ENCODE measurements at places on chromosomes 6 and 20.

DNA sequence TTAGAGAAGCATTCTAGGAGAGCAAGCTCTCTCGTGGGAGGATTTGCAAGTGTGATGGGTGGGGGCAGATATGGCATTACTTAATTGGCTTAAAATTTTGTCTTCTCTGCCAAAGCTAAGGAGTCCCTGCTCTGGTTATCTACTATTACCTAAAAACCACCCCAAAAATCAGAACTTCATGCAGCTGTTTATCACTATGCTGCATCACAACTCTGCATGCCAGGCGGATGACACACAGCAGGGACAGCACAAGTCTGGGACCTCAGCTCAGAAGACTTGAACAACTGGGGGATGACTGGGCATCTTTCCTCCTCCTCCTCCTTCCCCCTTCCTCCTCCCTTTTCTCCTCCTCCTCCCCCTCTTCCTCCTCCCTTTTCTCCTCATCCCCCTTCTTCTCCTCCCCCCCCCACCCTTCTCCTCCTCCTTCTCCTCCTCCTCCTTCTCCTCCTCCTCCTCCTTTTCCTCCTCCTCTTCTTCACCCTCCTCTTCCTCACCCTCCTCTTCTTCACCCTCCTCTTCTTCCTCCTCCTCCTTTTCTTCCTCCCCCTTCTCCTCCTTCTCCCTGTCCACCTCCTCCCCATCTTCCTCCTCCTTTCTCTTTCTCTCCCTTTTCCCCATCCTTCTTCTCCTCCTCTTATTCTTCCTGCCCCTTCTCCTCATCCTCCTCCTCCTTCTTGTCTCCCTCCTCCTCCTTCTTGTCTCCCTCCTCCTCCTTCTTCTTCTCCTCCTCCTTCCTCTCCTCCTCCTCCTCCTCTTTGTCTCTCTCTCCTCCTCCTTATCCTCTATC lies 218.6 kb upstream of the PMEPA1 start:
- DNase-seq: no peak

DNA sequence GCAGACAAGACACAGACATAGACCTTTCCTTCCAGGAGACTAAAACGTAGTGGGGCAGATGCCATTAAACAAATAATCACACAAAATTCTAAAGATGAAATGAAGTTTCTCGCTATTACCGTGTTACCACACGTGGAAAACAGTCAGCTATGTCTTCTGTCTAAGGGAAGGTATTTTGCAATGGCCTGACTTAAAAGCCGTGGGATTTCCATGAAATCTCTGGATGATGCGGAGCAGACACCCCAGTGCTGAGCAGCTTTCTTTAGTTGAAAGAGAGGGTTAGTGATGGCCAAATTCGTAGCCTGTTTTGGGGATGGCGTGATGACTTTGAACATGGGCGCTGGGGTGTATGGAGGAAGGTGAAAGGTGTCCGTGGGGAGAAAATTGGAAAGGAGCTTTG lies 281.8 kb downstream of the NRN1 start:
- DNase-seq: no peak

DNA sequence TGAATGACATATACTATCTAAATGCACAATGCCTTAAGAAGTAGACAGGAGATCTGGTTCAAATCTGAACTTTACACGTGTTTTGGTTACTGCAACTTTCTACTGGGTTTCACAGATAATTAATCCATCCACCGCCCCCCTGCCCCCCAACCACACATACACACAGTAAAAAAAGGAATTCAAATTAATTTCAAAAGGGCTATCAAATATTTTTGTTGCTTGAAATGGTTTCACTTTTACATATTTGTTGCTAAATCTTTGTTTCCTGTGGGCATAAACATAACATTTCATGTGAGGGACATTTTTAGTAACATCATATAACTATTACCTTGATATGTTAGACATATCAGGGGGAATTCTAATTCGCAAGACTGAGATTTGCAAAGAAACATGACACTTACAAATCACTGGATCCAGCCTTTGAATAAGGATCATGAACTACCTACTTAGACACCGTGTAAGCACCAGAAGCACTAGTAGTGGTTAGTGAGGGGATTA lies 7.5 kb downstream of the NEDD9 start:
- DNase-seq: no peak

DNA sequence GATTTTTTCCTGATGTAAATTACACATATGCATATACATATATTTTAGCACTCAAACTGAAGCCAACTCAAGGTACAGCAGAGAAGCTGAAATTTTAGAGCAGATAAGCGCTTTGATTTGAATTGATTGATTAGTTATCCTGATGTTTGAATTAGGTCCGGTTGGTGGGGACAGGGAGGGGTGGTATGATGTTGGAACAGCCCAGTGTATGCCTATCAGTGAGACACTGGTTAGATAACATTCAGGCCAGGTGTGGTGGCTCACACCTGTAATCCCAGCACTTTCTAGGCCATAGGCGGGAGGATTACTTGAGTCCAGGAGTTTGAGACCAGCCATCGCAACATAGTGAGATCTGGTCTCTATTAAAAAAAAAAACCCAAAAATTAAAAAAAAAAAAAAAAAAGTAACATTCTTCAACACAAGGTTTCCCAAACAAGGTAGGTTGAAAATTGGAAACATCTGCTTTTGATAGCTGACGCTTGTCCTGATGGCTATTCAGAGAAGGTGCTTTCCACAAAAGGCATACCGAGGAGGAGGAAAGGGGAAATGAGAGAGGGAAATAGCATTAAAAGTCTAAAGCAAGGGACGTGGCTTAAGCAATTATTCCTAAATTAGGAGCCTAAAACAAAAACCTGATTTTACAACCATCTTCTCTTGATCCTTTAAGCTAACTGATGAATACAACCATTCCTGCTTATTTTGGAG lies 288.4 kb upstream of the JARID2 start:
- DNase-seq: no peak

DNA sequence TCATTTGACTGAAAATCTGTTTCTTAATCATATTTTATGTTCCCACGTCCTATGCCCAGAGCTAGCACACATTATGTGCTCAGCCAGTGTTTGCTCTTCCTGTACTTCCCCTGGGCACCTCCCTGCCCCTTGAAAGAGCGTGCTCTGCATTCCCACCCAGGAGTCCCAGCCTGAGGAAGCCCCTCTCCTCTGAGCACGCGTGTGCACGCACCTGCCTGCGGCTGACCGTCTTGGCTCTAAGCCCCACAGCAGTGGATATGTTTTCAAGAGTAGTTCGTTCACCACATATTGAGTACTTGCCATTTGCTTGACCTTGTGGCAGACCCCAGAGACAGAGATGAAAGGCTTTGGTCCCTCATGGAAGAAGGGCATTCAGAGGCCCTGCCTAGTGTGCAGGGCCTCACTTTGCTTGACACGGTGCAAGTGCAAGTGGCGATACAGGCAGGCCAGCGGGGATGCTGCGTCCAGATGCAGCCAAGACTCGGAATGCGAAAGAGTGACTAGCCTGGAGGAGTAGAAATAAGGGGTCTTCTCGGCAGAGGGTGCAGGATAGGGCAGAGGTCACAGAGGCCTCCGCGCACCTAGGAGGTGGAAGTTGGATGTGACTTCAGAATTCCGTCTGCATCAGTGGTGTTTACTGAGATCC lies 14.1 kb downstream of the SYNDIG1 start:
- no peak for DNase-seq

DNA sequence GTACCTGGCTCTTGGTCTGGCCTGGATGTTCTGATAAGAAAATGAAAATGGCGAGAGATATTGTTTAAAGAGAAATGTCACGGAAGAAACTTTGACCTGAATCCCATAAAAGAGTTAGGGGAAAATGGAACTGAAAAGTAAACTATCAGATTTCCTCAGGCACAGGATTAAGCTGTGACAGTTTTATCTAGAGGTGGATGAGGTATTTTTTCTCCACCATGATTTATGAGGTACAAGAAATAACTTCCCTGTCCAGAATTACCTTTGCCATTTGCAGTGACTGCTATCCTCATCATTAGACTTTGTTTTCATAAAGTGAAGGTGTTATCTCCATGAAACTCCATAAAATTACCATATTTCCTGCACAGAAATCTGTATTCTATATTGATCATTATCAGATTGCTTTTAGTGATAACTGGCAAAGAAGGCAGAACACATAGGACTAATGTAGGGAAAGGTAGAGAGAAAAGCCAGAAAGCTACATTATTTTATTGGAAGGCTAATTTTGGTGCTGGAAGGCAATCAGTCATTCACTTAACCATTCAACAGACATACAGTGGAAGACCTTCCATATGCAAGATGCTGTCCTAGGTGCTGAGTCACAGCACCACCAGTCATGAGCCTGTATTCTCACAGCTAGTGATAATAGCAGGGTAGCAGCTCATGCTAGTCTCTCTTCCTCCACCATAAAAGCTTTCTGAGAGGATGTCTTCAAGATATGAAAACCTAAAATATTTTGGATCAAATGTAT lies 427.3 kb upstream of the CITED2 start:
- no peak for DNase-seq

- no peak for DNase-seq
Measured at GRCh38 chr6:137717074-137718073, 149.7 kb upstream of the TNFAIP3 start.

DNA sequence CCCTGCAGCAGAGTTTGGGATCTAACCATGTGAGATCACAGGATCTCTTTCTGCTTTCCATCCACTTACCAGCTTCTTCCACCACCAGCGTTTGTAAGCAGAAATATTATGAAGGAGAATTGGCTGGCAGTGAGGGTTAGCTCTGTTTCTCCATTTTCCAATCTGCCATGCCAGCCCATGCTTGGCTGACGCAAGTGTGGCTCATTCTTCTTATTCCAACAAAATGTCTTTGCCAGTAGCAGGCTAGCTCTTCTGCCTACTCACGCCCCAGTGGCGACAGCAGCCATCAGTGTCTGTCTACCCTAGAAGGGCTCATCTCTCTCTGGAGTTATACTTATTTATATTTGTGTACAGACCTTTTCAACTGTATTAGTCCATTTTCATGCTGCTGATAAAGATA lies 286.2 kb downstream of the FARS2 start:
- DNase-seq: no peak

DNA sequence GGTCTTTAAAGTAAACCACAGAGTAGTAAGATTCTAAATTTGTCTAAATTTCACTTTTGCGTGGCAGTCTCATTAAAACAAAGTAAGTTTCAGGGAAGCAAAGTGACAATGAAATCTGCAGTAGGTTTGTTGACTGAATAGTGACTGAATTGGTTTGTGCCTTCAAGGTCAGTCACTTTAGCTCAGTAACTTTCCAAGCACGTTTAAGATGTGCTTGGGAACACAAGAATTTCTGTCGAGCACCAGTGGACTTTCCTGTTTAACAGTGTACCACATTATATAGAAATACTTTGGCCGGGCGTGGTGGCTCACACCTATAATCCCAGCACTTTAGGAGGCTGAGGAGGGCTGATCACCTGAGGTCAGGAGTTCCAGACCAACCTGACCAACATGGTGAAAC lies 1.7 kb upstream of the CD24 start:
- DNase-seq: no peak

DNA sequence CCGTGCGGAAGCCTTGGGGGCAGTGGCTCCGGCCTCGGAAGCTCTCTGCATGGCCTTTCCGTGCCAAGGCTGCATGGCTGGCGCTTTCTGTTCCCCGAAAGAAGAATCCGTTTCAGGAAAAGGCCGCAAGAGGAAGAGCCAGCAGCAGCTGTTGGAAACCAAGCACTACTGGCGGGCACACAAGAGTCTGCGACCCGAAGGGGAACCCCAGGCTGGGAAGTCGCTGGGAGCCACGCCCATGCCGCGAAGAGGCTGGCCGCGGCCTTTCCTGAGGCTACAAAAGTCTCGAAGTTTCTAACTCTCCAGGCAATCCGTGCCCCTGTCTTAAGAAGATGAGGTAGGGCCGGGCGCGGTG lies at the start of gene CGAS:
Gene CGAS, minus strand, starts transcription at position 191 of the 355 bp plus-strand sequence. Its CDS starts 116 bp downstream, at position 75.
- DNase-seq: peak; percentile 40

DNA sequence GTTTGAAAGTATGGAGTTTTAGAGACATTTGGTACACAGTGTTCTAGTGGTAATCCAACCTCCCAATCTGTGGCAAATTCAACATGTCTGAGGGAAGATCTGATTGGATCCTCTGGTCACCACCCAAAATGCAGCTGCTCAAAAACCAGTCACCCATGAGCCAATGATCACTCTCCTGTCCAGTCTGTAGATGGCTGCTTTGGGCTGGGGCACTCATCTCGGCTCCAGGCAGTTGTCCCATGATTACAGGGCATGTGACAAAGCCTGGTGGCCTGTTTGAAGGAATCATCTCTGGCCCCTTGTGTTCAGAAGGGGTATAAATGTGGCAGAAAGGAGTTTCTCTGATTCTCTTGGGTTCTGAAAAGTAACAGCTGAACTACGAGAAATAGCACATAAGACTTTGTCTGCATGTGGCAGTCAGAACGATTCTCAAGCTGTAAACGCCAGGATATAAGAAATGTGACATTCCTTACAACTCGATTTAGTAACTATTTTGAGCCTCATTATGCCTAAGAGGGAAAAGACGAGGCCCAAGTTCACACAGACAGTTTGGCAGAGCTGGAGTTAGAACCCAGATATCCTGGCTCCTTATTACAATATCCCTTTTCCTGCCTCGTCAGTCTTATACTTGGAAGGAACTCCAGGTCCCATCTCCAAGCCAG lies 3.9 kb upstream of the C20orf202 start:
- no peak for DNase-seq

DNA sequence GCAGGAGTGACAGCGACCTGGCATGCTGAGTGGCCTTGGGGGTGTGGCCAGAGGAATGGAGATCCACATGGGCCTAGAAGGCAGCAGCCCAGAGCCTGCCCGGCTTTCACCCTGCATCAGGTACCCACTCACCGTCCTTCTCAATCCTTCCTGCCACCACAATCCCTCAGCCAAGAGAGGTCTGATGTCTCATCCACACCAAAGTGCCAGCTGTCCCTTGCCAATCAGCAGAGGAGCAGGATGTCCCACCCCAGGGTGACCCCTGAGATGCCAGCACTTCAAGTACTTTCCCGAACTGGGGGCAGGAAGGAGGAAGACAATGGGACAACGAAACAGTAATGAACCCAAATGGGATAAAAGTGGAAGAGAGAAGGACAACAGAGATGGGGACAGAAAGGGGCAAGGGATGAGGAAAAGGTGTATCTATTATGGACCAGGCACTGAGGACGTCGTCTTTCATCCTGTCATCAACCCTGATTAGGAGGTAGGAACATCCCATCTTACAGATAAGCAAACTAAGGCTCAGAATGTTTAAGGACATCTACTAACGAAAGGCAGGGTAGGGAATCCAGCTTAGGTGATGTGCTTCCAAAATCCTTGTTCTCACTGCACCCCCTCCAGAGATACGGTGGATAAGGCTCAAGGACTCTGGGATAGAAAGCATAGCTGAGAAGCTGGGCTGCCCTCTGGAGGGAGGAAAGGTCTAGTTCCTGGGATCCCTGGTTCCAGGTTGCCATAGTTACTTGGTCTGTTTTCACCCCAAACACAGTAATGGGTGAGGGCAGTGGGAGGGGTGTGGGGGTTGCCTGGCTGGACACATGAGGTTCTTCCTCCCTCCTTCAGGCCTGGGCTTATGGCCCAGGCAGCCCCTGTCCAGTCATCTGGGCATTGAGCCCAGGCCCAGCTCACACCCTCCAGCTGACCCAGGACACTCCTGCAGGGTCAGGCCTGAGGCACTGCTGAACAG lies 4.5 kb upstream of the TNXB start:
- peak; percentile 97 for DNase-seq

GRCh38 chr20:4613718-4614620 lies 107.7 kb upstream of the PRND start:
- DNase-seq: no peak
